GM12864 (cell line): ENCODE measurements at places on chromosomes 5 and 9.

GRCh38 chr5:7868427-7868772, 431 bp downstream of the FASTKD3 start:
- no peak for DNase-seq

DNA sequence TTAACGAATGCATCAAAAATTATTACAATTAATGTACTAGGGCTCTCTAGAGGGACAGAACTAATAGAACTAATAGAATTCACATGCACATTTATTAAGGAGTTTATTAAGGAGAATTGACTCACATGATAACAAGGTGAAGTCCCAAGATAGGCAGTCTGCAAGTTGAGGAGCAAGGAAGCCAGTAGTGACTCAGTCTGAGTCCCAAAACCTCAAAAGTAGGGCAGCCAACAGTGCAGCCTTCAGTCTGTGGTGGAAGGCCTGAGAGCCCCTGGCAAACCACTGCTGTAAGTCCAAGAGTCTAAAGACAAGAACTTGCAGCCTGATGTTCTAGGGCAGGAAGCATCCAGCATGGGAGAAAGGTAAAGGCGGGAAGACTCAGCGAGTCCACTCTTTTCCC, 633.8 kb downstream of the SEMA5A start:
- DNase-seq: no peak

- DNase-seq: no peak
These were observed 17.7 kb downstream of the GNAQ start for GRCh38 chr9:78013934-78014333.

GRCh38 chr9:132708769-132709430, 38.6 kb downstream of the GTF3C4 start:
- no peak for DNase-seq

GRCh38 chr9:27352457-27353165, 55.7 kb upstream of the EQTN start:
- DNase-seq: no peak

- no peak for DNase-seq
These were observed 509.8 kb downstream of the CCDC171 start for GRCh38 chr9:16062542-16063240.

GRCh38 chr9:89526667-89527066, 28.8 kb upstream of the SEMA4D start:
- DNase-seq: no peak

GRCh38 chr5:109016300-109016699, 268.6 kb downstream of the FER start:
- no peak for DNase-seq

DNA sequence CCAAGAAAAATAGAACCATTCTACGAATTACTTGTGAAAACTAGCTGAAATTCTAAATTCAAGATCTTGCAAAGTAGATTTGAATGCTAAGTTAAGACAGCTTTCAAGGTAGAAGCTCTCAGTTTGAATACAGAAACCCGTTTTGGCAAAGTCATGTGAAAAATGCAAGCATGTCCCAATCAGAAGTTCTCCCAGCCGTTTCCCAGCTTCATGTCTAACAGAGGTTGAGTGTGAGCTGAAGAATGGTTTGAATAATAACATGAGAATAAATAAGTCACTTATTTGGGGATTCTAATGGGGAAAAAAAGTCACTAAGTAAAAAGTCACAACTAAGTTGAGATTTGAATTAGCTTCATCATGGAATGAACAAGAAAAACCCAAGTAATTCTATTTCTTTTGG, 152.5 kb upstream of the MAP3K1 start:
- DNase-seq: no peak

DNA sequence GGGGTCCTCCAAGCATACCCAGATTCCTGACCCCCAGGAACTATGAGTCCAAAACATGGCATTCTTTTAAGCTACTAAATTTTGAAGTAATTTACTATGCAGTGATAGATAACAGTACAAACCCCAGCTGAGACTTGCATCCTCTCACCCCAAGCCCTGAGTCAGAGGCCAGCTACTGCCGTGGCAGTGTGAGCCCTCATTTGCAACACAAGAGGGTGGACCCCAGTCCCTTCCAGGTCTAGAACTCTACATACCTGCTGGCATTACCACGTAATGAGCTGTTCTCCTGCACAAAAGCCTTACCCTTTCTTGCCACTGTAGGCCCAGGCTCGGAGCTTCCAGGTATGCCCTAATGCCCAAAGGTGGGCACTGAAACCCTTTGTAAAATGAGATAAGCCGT, 108.6 kb upstream of the ERCC6L2 start:
- DNase-seq: no peak

DNA sequence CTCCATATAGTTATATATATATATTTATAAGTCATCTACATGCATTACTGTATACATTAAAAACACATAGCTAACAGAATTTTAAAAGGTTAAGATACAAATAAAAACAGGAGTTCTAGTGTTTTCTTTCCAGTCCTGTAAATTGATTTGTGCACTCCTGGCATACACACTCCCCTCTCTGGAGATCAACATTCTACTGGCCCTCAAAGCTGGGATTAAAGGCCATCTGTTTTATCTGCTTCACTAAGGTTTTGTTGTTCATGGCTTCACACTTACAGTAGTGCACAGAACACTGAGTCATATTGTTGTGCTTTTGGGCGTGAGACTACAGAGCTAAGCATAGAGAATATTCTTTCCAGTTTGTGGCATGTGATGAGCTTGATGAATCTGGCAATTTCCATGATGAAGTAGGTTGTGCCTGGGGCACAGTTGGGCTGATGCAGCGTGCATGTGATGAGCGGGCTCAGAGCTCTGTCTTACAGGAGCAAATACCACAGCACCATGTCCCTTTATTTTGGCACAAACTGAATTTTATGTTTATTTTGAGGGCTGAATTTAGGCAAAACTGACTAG, 98.2 kb downstream of the TAF11L14 start:
- DNase-seq: no peak
